ENCODE measurements at places on chromosomes 6 and 20.

DNA sequence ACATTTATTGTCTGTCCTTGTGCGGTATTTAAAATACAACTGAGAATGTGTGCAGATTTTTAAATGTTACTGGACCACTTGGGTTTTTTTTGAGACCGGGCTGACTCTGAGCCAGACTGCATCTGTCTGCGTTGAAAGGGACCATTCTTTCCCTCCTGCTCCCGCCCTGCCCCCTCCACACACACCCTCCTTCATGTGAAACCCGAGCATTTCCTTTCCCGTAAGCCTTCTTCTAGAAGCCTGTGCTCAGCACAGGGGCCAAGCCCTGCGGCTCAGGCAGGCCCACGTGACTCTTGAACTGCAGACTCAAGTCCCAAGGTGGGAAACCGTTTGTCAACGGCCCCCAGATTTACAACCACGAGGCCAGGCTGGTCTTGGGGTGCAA is 82.7 kb upstream of the FOXC1 start:
- DNase-seq, result peak; percentile 35

GRCh38 chr6:7777074-7777473 is 51.2 kb downstream of the BMP6 start:
- no peak for DNase-seq

GRCh38 chr6:2793534-2794151 is 28.4 kb downstream of the WRNIP1 start:
- DNase-seq, result no peak

- peak; percentile 92 for DNase-seq
Measured at GRCh38 chr6:161242779-161243693, 30.8 kb downstream of the AGPAT4 start.

DNA sequence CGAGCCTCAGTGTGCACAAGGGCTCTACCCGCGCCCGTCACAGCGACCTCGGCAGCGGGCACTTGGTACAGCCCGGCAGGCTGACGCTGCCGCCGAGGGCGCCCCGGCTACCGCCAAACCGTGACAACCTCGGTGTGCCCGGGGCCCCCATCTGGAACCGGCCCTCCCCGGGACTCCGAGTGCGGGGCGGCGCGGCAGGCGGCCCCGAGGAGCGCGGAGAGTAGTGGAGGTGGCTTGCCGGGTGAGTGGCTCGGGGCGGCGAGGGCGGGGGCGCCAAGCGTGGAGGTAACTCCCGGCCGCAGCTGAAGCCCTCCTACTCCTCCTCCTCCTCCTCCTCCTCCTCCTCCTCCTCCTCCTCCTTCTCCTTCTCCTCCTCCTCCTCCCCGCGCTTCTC is at the start of gene ISM1:
TSS of gene ISM1 (plus strand) at position 371 of the 394 bp plus-strand sequence. CDS start 503 bp downstream, outside the sequence.
- DNase-seq, result no peak

DNA sequence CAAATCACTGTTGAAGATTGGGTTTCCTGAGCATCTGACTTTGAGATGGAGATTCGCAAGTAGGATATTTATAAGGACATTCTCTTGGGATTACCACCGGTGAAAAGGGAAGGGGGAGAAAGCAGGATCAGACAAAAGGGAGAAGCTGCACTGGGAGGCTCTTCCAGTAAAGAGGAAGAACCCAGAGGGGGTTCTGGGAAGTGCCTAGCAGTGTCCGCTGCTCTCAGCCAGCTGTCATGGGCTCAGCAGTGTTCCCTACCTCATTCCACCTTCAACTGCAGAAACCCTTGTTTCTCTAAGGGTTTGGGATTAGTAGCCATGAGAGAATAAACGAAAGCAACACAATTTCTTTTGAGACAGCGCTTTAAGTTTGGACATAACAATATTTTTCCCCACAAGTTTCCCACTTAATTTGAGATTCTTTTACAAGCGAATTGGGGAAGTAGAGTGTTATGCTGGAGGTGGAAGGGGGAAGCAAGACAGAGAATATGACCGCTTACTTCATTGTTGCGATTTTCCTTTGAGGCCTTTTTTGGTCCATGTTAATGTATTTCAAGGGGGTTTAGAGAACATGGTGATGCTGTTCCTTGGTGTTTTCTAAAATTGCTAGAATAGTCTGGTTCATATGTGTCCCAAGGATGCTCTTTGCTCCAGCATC is 154.5 kb upstream of the SCGN start:
- no peak for DNase-seq

GRCh38 chr6:69390125-69390524 is 406.7 kb downstream of the LMBRD1 start:
- DNase-seq, result no peak

Data from AG08395 (cell line).